ENCODE measurements at places on chromosomes 6 and 20.
A peak's percentile ranks its signal among the peaks of the same experiment; 100 is the strongest.

DNA sequence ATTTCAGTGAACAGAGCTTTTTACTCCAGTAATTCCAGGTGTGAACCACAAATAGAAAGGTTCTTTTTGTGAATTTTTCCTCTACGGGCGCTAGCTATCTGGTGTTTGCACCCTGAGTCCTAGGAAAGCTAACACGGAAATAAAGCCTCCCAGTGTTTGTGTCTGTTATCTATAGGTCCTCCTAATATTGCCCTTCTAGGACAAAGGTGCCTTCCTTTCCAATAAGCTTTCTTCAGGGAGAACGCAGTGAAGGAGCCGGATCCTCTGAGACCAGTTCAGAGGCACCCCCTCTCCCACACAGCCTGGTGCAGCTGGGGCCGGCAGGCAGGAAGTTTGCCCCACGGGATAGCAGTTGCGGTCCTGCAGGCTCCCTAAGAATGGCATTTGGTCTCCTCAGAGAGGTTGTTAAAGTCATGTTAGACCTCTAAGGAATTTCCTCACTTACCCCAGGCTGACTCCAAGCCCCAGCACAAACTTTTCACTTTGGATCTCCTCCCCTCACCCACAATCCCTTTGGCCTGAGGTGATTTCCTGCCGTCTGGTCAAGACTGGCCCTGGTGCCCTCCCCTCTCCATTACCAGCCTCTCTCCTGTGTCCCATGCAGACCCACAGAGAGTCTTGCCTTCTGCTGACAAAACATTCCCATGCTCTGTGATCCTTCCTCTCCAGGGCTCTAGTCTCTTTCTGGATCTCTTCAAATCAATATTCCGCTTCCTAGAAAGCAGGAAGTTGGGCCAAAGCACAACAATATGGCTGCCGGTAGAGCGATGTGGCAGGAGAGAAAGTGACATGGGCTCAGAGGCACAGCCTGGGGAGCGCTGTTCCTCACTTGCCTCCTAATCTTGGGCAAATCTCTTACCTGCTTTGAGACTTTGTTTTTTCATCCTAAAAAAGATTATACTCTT is 126.0 kb downstream of the MOXD1 start:
- DNase-seq, result no peak

- DNase-seq, result no peak
Observed at GRCh38 chr6:128335963-128336362, 184.4 kb downstream of the PTPRK start.

GRCh38 chr6:133553652-133554051 is 312.5 kb downstream of the EYA4 start:
- peak; percentile 85 for DNase-seq

GRCh38 chr20:54153041-54153327 is 20.8 kb downstream of the CYP24A1 start:
- DNase-seq, result no peak

DNA sequence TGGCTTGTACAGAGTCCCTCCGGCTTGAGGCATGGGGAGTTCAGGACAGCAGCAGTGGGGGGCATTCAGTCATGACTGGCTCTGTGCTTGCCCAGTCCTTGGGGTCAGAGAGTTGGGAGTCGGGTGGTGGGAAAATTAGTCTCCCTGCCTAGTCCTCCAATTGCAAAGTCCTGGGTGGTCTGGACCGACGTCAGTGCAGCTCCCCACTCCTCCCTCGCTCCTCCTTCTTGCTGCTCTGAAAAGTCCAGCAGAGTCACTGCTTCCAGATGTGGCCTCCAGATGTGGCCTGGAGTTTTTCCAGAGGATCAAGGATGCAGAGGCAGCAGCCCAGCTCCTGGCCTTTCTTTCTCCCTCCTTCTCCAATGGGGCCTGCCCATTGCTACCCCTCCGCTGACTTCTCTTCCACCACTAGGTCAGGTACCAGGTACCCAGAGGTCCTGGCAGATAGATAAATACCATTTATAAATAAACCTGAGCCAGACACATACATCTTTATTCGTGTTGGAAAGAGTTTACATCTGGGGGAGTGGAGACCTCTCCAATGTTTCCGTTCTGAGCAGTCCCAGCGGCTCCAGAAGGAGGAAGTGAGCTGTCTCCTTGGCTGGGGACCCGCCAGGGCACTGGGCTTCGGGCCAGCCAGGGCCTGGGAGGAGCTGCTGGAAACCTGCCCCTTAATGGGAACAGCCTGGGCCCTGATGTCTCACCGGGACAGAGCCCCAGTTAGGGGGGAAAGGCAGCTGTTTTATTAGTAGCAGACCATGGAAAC is 49.0 kb upstream of the RNF24 start:
- peak; percentile 95 for DNase-seq
